ENCODE measurements at places on chromosomes 6 and 20.

DNA sequence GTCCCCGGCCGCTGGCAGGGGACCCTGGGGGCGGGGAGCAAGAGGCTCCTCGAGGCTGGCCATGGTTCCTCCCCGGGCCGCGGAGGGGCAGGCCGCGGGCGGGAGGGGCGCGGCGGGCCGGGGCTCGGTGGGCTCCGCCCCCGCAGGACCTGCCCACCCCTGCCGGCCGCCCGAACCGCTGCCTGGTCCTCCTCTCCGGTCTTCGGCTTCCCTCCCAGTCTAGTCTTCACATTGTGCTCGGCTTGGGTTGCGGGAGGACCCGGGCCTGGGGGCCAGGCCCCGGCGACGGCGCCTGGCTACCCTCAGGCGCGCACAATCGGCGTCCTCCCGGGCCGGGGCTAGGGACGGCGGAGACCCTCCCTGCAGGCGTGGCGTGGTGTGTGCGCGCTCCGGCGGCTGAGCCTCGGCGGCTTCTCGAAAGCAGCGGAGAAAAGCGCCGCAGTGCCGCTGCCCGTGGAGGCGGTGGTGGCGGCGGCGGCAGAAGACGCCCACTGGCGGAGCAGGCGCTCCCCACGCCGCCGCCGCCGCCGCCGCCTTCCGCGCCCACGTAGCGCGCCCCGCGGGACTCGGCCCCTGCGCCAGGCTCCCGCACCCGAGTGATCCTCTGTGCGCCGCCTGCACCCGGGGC is at the start of gene PDE10A:
Gene PDE10A, minus strand, starts transcription at position 493 of the 628 bp plus-strand sequence. Its CDS starts 430 bp downstream, at position 63.
- peak; percentile 39 for DNase-seq

- DNase-seq = peak; percentile 68
Measured at GRCh38 chr20:19129976-19130612, 82.3 kb upstream of the SLC24A3 start.

DNA sequence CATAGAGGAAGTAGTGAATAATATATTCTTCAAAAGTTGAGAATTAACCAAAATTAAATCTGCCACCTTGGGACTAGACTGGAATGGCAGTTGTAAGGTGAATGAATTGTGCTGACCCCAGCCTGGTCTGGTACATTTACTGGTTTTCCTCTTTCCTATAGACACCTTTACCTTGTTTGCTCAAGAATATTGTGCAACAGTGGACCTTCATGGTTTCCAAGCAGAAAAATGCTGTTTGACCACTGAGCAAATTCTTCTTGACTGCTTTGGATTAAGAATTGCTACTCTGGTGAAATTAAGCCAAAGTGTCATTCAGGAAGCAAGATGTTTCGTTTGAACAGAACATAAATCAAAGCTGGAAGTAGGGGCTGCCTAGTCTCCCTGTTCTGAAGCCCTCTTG is 156.6 kb upstream of the TAB2 start:
- no peak for DNase-seq

GRCh38 chr20:44324343-44324742 is 12.5 kb upstream of the R3HDML start:
- DNase-seq = no peak

GRCh38 chr6:132005178-132005577 is 54.0 kb upstream of the CCN2 start:
- DNase-seq = no peak

DNA sequence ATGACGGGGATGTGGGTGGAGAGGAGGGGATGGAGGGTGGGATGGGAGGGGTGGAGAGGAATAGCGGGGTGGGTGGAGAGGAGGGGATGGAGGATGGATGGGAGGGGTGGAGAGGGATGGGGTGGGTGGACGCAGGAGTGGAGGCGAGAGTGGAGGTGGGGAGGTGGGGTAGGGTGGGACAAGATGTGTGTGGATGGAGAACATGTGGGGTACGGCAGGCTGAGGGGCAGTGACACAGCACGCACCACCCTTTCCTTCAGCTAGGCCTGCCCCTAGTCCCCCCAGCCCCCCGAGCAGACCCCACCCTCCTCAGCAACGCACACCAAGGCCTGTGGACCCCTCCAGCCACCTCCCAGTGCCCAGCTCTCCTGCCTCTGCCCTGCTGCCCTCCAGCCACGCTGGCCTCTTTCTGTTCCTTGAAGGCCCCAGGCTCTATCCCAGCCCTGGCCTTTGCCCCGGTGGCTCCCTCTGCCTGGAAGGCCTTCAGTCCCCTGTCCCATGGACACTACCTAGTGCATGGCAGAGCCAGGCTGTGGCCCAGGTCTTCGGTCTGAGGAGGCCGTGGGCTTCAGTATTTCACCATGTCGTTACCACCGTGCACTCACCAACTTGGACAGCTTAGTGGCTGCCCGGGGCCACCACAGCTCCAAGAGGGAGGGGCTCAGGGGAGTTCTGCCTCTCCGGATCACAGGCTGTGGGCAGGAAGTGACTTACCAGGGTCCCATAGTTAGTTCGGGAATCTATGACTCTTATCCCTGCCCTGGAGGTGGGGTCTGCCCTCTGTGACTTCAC is 78.4 kb upstream of the PMEPA1 start:
- DNase-seq = no peak

- DNase-seq = no peak
Measured at GRCh38 chr6:79208816-79209215, 25.7 kb downstream of the HMGN3 start.

- DNase-seq = no peak
Measured at GRCh38 chr6:91328241-91328640, 741.4 kb upstream of the MAP3K7 start.
